ENCODE measurements at places on chromosomes 1 and 21.
A peak's percentile ranks its signal among the peaks of the same experiment; 100 is the strongest.

DNA sequence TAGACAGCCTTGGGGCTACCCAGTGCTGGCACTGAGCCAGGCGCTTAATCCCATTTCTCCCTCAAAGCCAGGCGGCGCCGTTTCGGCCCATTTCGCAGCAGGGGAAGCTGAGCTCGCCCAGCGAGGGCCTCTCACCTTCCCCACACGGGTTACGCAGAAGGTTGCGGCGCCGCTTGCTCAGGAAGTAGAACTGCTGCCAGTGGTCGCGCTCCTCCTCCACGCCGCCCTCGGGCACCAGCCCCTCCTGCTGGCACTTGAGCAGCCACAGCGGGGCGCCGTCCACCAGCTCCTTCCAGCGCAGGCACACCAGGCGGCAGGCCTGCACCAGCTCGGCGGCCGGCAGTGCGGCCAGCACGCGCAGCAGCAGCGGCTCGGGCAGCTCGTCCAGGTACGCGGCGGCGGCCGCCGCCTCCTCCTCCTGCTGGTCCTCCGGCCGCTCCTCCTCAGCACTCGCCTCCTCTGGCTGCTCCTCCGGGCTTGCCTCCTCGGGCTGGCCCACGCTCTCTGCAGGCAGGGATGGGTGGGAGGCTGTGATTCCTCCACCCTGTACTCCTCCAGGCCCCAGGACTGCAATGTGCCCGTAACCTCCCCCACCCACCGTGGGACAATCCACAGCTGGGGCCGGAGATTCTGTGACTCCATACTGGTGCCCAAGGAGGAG lies 3.8 kb downstream of the FBXO2 start:
- DNase-seq, result peak; percentile 80

DNA sequence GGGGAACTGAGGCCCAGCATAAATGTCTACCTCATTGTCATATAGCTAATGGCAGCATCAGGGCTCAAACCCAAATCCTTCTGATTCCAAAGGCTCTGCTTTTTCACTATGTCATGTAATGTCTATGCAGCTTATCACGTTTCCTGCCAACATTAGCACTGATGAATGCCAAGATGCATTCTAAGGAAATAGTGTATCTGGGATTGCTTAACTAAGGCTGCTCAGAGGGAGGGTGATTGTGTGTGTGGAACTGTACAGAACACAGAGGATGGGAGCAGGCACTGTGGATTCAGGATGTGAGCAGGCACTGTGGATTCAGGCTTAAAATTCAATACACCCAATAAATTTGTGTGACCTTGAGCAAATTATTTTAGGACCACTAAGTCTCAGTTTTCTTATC lies 456.4 kb upstream of the DEPDC1 start:
- DNase-seq, result no peak

GRCh38 chr1:219708919-219709543 lies 96.1 kb upstream of the ZC3H11B start:
- DNase-seq, result no peak

- DNase-seq, result no peak
These were observed 31.2 kb downstream of the NKAIN1 start for GRCh38 chr1:31208361-31208945.

DNA sequence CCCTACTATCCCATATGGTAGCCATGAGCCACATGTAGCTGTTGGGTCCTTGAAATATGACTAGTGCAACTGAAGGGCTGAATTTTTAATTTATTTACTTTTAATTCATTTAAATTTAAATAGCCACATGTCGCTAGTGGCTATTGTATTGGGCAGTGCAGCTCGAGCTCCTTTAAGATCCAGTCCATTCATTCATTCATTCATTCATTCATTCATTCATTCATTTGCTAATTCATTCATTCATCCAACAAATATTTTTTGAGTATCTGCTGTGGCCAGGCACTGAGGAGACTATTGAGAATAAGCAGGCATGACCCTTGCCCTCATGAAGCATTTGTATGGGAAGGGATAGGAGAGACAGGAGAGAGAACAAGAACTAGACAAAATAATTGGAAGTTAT lies 29.5 kb upstream of the ACOT11 start:
- DNase-seq, result no peak

DNA sequence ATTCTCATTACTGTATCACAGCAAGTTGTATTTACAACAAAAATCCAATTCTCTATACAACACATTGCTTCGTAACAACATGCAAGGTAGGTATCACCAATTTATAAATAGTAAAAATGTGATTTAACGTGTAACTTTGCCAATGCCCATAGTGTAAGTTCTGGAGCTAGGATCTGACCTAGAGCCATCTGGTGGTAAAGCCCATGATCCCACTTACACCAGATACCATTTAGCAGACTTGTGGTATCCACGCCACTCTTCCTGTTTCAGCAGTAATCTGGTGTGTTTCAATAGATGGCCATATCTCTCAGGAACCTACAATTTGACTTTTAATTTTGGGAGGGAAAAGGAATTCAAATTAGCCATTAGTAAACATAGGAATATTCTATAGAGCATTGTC lies 10.2 kb downstream of the SETSIP start:
- DNase-seq, result no peak

DNA sequence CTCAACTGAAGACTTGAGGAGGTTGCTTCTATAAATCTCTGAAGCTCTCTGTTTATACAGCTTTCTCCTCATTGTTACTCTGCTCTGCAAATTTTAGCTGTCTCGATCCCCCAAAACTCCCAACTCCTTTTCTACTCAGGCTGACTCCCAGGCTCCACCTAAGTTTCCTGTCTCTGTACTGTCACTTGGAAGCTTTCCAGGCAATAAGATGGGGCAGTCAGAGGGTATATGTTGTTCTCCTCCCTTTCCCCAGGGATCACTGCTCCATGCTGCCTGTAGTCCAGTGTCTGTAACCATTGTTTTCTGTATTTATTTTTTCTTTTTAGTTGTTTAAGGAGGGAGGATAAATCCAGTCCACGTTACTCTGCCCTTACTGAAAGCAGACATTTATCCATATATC lies 13.4 kb downstream of the TSNAX start:
- no peak for DNase-seq

DNA sequence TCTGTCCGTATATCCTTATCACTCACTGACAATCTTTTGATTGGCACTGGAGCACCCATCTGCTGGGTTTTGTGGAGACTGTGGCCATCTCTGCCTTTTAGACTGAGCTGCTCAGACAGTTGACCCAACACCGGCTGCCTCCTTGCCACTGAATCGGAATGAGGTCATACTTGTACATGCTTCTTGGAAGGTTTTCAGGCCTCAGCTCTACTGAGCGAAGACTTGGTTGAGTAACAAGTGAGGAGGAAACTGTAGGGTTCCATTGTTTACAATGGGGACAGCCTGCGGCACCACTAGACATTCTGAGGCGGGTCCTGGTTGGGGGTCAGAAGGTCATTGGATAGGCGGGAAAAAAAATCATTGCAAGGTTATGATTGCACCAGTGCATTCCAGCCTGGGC lies 320.3 kb downstream of the KIF26B start:
- DNase-seq, result no peak

DNA sequence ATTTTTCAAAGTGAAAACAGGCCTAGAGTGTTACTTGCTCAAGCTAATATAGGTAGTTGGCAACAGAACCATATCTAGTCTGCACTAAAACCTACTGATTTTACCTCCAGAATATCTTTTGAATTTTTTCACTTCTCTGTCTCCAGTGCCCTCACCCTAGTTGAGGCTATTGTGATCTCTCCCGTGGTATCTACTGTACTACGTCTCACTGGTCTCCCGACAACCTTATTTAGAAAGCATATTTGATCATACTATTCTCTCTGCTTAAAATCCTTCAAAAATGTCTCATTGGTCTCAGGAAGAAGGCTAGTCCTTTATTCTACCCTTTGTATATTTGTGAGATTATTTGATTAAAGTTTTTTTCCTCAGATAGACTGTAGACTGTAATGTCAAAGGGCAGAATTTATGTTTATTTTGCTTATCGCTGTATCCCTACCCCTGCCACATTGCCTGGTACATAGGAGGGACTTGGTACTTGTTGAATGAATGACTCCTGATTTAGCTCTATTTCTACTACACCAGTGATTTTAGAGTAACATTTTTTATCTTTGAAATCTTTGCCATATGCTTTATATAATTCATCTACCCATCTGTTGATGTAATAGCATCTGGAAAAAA lies 135.5 kb upstream of the KIAA1614 start:
- DNase-seq, result no peak

DNA sequence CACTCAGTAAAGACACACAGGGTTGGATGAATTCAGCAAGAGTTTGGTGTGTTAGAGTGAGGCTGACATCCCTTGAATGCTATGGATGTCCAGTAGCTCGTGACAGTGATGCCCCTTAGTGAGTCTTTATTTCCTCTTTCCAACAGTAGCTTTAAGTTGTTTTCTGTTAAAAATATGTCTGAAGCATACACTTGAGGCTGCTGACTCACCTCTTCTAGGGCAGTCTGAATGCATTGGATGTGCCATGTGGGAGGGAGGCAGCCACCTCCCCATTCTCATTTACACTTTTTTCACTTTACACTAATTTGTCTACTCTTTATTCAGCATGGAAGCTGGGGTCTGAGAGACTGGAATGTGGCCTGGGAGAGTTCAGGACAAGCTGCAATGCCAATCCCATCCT lies 17.6 kb downstream of the NOS1AP start:
- DNase-seq, result no peak

DNA sequence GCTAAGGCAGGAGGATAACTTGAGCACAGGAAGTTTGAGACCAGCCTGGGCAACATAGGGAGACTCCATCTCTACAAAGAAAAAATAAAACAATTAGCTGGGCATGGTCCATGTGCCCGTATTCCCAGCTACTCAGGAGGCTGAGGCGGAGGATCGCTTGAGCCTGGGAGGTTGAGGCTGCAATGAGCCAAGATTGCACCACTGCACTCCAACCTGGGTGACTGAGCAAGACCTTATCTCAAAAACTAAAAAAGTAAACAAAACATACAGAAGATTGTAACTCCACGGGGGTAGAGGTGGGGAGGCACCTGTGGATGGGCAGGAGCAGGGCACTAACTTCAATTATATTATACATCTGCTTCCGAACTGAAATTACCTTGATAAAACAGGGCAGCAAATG lies 4.6 kb downstream of the S100B start:
- no peak for DNase-seq

DNA sequence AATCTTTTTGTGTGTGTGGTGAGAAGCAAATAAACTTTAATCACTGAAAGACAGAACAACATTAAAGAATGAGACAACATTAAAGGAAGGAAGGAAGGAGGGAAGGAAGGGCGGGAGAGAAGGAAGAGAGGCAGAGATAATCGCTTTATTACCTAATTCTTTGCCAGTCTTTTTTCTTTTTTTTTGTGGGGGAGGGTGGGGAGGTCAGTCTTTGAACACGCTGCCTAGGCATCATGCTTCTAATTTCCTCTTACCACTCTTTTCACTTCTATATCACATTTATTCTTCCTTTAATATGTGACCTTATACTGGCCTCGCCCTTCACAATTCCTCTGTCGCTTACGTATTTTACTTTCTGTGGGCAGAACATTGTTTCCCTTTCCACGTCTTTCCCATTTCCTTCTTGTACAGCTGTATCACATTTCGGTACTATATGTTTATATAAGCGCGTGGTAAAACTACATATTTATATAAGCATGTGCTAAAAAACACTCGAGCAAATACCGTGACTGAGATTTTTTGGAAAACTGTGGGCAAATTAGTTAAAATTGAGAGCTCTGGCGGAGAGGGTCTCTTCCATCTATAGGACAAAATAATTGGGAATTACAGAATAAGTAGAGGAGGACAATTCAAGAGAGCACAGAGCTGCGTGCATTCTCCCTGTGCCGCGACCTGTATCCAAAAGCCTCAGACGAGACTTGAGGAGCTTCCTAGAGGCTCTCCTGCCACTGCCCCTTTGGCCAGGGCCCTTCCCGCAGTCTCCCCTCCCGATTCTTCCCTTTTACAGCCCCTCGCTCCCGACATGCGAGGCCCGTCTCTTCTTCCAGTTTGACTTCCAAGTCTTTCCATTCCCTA lies 823 bp upstream of the PRKAA2 start:
- DNase-seq, result no peak

GRCh38 chr1:6359216-6360116 lies 34.1 kb downstream of the ACOT7 start:
- DNase-seq, result peak; percentile 43

- no peak for DNase-seq
These were observed 7.0 kb downstream of the PSMG1 start for GRCh38 chr21:39176271-39176709.

DNA sequence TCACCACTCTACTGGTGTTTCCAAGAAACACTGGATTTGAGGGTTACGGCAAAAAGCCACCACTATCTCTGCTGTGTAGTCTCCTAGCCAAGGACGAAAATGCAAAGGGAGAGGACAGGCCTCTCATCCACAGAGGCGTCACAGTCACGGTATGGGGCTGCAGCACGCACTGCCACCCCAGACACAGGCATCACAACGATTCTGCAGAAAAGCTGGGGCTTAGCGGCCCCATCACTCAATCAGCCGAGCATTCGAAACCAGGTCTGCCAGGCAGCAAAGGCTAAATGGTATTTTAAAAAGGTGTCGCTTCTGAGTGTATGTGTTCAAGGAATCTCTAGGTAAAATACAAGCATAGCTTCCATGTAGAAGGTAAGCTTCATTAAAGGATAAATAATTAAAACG lies 1.4 kb downstream of the RIPK4 start:
- no peak for DNase-seq

- DNase-seq, result no peak
These were observed 23.3 kb upstream of the ZNF326 start for GRCh38 chr1:89971600-89971999.

DNA sequence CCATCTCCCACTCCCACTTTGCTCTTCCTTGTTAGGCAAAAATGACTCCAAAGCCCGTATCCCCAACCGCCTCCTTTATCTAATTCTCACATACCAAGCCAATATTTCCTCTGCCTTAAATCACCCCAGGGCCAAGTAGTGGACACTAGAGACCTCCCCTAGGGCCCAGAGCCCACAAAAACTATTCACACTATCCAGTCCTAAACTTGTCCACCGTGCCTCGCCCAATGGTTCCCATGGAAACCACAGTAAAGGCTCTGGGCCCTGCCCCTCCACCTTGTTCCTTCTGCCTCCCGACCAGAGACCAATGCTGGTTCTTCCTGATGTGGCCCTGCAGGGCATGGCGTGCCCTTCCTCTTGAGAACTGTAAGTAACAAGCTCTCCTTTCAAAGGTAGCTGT lies 11.8 kb downstream of the CFAP107 start:
- DNase-seq, result no peak

GRCh38 chr21:36171741-36172331 lies 15.2 kb downstream of the DOP1B start:
- no peak for DNase-seq

DNA sequence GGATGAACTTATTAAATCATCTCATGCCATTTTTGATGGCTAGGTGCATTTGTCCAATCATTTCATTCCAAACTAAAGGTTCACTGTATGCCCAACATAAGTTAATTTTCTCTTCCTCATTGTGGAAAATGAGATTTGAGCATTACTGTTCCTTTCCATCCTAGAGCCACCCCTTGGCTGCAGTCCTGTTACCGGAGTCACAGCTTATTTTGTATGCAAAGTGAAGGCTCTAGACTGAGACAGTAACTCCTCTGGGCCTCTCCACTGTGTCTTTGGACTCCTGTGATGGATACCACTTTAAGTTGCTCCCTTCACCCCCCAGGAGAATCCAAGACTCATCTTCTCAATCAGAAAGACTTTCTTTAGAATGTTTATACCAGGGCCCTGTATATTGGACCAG lies 59.7 kb downstream of the FGGY start:
- DNase-seq, result no peak

GRCh38 chr1:233904633-233905415 lies at the start of gene SLC35F3:
TSS of gene SLC35F3 (plus strand) at chr1:233904676.
- DNase-seq, result no peak

Measured in CMK (cell line).